ENCODE measurements at places on chromosomes 3 and 15.

DNA sequence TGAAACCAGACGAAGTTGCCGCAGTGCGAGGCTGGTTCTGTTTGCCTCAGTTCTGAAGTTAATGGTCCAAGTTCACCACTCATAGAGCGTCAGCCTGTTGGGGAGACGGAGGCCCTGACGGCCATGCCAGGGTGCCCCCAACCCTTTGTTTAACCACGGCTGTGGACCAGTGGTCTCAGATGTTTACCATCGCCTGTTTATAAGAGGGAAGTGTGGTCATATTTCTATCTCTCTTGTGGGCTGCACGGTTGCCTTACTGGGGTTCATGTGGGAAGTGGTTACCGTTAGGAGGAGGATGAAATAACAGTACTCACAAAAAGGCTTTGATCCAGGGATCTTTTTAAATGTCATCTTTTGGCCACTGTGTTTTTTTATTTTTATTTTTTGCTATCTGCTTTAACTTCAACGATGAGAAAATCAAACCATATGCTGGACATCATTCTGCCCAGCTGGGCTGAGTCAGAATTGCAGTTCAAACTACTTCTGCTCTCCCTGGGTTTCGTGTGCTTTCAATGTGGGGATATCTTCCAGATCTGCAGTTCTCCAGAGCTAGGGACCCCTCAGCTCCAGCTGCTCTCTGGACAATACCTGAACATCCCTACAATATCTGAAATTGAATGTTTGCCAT is 17.8 kb downstream of the SMAD3 start:
- DNase-seq = no peak

DNA sequence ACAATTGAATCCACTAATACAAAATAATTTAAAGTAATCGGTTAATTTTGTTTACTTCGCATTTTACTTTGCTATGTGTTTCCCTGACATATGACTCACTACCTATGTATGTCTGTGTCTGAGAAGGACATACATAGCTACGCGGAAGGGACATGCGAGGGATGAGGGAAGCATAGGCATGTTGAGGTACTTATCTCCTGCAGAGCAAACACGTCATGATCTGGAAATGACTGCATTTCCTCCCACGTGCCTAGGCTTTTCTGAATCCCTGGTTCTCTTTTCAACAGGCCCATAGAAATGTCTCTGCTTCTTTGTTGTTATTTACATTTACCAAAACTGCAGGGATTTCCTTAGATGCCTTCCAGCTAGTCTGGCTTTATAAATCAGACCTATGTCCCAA is 27.5 kb downstream of the ALCAM start:
- DNase-seq = no peak

GRCh38 chr3:37761586-37761985 is 100.1 kb upstream of the CTDSPL start:
- no peak for DNase-seq

DNA sequence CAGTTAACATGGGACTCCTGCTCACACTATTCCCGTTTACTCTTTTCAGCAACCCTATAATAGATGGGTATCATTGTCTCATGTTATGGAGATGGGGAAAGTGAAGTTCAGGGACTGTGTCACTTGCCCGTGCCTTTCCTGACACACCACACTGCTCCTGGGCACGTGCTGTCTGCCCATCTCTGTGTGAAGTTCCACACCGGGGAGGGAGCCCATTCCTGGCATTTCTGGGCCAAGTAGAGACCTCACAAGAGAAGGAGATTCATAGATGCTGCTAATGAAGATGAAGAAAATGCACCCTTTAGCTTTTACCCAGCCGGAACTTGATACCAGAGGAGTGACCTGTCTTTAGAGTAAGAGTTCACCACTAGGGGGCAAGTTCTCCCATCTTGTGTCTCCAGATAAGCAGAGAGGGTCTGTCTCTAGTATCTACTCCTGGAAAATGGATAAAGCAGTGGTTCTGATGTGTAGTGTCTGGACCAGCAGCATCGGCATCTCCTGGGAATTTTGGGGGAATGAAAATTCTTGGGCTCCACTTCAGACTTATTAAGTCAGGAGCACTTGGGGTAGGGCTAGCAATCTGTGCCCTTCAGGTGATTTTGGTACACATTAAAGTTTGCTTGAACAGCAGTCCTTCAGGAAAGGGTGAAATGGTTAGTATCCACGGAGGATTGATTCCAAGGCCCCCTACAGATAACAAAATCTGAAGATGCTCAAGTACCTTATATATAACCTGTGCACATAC is 2.0 kb upstream of the TOPBP1 start:
- DNase-seq = no peak

DNA sequence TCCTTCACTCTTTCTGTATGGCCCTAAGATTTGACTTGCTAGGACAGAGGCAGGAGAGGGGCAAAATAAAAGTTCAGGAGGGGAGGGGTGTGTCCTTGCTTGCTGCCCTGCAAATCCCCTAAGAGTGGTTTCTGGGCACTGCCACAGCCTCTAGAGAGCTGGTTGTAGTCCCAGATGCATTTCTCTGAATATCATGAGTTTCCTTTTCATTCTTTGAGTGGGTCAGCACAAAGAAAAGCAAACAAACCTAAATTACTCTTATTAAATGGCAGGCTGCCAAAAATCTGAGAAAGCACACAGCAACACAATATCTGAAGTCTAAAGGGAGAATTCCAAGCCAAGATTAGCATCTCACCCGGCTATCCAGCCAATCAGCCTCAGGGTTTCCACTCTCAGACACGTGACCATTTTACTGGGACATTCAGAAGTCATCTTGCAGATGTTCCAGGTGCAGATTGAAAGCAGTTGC is 919.3 kb downstream of the TUSC7 start:
- DNase-seq = no peak

DNA sequence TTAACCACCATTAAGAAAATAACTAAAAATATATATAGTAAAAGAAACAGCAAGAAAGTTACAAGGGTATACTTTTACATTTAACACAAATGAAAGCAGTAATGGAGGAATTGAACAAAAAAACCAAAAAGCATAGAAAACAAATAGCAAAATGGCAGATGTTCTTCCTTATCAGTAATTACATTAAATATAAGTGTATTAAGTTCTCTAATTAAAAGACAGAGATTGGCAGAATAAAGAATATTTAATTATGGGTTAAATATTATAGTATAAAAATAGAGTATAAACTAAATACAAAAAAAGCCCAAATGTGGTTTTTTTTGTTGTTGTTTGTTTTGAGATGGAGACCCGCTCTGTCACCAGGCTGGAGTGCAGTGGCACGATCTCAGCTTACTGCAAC is 20.5 kb downstream of the EHHADH start:
- no peak for DNase-seq

DNA sequence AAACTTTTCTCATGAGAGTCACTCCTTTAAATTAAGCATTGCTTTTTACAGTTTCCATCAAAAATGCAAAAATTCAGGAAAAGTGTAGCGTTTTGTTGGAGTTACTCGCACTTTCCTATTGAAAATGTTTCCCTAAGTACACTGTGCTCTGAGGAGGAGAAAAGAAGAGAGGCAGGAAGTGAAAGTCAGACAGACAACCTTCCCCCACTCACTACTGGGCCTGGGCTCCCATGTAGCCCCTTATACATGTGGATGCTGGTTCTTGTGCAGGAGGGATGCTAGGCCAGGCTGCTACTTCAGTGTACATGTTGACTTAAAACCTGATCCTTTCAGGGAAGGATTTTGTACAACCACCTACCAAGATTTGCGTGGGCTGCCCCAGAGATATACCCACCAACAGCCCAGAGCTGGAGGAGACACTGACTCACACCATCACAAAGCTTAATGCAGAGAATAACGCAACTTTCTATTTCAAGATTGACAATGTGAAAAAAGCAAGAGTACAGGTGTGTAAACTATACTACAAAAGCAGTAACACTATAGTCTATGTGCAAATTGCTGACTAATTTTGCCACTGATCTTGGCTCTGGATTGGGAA is 15.1 kb downstream of the KNG1 start:
- no peak for DNase-seq

DNA sequence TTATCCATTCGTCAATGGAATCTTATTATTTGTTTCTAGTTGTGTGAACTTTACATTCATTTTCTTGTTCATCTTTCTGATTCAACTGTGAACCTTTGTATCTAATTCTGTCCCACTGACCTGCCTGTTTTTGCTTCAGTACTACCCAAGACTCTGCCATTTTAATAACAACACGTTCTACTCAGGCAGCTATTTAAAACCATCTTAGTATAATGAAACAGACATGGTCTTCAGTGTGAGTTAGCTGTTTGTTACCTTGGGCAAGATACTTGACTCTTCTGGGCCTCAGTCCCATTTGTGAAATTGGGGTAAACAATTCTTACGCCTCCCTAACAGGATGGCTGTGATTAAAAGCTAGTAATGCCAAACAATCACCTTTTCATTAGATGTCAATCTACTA is 1.6 kb downstream of the BTBD1 start:
- no peak for DNase-seq

DNA sequence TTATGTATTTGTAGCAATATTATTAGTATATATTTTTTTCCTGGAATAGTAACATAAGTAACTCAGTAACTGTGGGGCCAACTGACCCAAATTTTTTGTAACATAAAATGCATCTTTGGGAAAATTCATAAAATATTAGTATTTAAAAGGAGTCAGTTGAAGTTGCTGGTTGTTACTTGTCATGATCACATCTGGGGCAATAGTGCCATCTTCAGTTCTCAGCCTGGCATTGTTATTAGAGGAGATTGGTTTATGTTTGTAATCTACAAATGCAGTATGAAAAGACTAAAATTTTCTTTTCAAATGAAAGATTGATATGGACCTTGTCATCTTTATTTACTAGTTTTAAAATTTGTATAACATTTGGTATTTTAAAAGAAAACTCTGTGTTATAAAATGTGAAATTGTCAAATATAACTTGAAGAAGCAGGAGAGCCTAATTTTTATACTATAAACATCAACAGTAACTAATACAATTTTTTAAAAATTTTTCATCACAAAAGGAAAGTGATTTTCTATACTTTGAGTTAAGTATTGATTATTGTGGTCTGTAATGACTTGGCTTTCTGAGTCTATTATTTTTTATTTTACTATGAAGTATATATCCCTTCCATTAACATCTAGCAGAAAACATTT is 38.8 kb upstream of the MLF1 start:
- DNase-seq = no peak

GRCh38 chr3:42662037-42662812 is 8.7 kb downstream of the ZBTB47 start:
- no peak for DNase-seq

- DNase-seq = no peak
These were observed 144.9 kb upstream of the MRPS22 start for GRCh38 chr3:139198929-139199328.

DNA sequence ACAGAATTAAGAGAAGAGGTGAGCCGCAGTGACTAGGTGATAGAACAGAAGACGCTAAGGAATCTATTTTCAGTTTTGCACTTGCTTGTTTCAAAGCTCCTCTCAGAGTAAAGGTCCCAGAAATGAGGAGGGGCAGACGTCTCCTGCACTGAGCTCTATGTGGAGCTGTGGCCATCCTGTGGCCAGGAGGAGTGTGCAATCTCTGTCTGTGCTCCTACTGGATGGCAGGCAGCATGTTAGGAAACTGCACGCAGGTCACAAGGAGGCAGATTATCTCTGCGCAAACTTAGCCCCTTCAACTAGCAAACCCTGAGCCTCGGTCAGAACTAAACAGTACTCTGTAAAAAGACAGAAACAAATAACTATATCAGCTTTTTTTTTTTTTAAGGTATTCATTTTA is 31.1 kb upstream of the PPIB start:
- DNase-seq = no peak

DNA sequence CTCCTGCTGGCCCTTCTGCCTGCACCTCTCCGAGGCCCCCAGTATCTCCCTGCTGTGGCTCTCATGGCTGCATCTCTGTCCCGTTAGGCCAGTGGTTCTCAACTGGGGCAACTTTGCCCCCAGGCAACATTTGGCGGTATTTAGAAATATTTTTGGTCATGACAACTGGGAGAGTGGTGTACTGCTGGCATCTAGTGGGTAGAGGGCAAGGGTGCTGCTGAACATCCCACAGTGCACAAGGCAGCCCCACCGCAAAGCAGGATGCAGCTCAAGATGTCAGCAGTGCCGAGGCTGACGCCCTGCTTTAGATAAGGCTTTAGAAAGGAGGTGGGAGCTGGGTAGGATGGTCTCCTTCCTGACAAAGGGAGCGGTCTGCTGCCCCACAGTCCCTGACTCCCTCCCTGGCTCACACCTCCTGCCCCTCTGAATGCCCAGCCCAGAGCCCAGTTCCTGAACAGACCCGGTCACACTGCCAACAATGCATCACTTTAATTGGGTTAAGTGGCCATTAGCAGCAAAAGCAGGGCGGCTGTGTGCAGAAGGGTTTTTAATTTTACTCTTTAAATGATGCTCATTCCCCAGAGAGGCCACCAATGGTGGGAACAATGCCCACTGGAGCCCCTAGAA is 68.8 kb upstream of the TMEM115 start:
- DNase-seq = no peak

- no peak for DNase-seq
These were observed 75.6 kb upstream of the SNTN start for GRCh38 chr3:63576846-63577245.

DNA sequence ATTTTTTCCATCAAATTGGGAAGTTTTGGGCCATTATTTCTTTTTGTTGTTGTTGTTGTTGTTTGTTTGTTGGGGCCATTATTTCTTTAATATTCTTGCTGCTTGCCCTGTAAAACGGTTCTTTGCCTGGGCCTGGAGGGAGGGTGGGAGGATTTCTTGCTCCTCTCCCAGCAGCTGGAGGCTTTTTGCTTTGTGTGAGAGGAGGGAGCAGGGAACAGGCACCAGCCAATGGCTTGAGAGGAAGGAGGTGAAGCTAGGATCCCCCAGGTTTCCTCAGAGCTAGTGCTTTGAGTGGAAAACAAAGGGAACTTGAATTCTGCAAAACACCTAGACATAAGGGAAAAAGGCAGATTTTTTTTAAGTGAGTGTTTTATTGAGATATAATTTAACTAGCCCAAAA is 61.2 kb upstream of the DNAJC19 start:
- no peak for DNase-seq

DNA sequence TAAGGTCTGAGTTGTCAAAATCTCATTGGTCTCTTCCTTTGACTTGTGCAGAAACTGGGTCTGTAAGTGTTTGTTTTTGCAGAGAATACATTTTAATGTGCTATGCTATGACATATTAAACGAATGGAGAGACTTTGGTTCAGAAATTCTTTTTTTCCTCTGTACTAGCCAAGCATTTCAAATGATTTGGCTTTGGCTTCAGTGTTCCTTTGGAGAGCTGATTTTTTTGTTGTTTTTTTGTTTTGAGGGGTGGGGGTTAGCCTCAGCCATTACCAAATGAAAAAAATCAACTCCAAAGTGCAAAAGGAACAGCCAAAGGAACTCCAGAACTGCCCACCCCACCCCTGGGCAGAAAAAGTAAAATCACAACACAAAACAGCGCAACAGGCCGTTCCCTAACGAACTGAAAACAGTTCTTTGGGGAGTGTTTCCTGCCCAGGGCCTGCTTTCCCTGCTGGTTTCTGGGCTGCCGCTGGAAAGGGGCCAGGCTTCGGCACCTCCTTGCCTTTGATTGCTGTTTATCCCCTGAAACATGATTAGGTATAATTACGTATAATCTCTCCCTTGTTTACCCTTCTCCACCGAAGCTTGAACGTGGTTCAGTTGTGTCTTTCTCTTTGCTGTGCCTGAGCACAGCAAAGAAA is 57.6 kb upstream of the NEO1 start:
- DNase-seq = no peak
